D721Med (cell line): ENCODE measurements at places on chromosomes 2 and 18.

- no peak for DNase-seq
Observed at GRCh38 chr2:30310955-30311354, 79.6 kb downstream of the LBH start.

DNA sequence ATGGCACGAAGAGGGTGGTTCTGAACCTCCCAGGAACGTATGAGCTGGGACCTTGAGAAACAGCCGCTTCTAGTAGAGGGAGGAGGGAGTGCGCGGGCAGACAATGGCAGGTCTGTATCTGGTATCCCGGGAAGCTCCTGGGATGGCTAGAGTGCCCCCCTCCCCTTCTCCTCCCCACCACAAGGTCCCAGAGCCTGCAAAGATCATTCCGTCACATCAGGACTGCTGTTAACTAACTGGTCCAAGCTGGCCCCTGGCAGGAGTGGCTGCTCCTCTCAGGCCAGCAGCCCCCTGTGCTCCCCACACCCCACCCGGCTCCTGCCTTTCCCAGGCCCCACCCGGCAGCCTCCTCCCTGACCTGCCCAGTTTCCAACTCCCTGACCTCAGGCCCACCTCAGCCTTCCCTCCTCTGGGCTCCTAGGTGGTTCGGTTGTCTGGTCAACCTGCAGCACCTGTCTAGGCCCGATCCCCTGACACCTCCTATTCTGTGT lies 75.0 kb downstream of the TPO start:
- DNase-seq, result no peak

GRCh38 chr2:116319935-116320334 lies 1494.6 kb upstream of the DDX18 start:
- DNase-seq, result no peak

GRCh38 chr2:217669831-217670230 lies 333.0 kb downstream of the TNS1 start:
- no peak for DNase-seq

GRCh38 chr18:48860269-48861180 lies 90.2 kb downstream of the SMAD7 start:
- DNase-seq, result no peak

DNA sequence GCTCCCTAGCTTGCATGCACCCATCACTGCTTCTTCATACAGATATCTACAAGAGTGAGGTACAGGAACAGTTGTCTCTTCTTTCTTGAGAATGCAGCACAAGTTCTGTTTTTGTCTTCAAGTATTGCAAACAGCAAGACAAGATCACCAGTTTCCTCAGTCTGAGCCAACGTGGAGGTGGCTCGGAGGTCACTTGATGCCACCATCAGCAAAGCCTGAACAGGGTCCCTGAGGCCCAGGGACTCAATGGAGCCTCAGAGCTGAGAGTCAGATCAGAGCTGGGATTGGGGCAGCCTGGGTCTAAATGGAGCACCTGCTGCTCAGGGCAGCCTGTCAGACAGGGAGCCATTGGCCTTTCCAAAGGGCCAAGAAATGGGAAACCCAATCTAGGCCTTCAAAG lies 290.7 kb upstream of the ID2 start:
- no peak for DNase-seq

GRCh38 chr2:8623958-8624591 lies 57.8 kb upstream of the ID2 start:
- DNase-seq, result no peak

GRCh38 chr2:134039912-134040581 lies 213.8 kb upstream of the MGAT5 start:
- DNase-seq, result no peak

DNA sequence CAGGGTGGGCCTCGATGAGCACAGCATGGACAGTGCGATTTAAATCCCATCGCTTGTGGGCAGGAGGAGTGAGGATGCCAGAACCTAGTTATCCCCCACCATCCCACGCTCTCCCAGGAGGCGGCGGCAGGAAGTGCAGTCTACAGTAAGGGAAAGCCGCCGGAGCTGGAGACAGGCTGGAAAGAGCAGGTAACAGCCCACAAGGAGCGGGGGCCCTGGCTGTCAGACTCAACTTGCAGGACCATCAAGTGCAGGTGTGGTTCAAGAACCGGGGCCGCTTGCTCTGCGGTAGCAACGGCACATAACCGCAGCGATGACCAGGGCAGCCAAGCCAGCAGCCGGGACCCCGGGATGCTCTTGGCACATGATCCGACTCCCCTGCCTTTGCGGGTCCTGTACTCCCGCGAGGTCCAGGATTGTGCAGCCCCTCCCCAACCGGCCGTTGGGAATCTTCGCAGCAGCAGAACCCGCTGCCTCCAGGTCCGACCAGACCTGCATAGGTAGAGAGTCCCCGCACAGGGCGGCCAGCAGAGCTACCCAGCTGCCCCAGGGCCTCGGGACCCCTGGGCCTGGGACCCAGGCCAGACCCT lies 82.1 kb downstream of the BIN1 start:
- DNase-seq, result no peak

- DNase-seq, result no peak
Observed at GRCh38 chr18:58097121-58097906, 53.3 kb downstream of the NEDD4L start.

DNA sequence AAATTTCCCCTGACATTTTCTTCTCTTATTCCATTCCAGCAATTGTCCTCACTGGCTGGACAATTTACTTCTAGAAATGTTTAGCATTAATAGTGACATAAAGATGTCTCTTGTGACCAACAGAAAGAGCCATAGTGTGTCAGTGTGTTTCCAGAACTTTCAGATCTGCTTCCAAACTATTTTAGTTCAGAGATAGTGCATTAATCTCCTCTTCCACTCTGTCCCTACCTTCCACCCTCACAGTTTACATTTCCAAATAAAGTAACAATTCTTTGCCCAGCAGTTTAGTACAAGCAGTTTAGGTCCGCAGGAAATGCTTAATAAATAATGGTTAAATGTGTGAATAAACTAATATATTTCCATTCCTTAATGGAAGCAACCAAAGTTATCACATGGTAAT lies 24.5 kb upstream of the RAPGEF4 start:
- DNase-seq, result no peak

DNA sequence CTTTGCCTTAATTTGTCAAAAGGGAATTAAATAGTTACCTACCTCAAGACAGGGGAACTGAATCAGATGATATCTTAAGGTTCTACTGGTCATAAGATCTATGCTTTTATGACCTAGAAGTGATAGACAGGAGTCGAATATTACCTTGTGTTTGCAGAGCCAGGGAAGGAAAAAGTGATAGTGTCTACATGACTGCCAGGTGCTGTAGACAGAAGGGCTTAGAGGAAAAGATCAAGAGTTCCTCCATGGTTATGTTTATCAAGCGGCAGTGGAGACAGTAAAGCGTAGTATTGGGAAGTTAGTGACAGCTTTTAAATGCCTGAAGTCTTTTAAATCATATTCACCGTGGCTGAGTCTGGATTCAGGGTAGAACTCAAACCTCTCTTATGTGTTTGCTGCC lies 11.9 kb downstream of the CRIM1 start:
- DNase-seq, result no peak

- DNase-seq, result no peak
Observed at GRCh38 chr2:165818920-165819319, 24.9 kb upstream of the GALNT3 start.

- no peak for DNase-seq
Observed at GRCh38 chr2:201116115-201116958, at the start of gene CFLAR. Gene CFLAR, plus strand, starts transcription at chr2:201116164. Its CDS starts 13,702 bp downstream, at chr2:201129866.
